ENCODE measurements at places on chromosomes 16 and 17.

DNA sequence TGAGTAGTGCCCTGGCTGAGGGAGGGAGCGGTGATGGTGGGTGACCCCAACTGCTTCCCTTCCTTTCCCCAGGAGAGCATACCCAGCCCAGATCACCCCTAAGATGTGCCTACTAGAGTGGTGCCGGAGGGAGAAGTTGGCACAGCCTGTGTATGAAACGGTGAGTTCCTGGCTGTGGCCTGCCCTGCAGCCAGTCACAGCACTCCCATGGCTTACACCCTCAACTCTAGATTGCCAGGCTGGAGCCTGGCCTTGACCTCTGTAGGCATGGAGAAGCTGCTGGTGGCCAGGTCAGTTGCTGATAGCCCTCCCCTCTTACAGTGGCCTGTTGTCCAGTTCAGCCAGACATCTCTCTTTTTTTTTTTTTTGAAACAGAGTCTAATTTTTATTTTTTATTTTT, 8.6 kb upstream of the NFATC3 start:
- no peak for DNase-seq

DNA sequence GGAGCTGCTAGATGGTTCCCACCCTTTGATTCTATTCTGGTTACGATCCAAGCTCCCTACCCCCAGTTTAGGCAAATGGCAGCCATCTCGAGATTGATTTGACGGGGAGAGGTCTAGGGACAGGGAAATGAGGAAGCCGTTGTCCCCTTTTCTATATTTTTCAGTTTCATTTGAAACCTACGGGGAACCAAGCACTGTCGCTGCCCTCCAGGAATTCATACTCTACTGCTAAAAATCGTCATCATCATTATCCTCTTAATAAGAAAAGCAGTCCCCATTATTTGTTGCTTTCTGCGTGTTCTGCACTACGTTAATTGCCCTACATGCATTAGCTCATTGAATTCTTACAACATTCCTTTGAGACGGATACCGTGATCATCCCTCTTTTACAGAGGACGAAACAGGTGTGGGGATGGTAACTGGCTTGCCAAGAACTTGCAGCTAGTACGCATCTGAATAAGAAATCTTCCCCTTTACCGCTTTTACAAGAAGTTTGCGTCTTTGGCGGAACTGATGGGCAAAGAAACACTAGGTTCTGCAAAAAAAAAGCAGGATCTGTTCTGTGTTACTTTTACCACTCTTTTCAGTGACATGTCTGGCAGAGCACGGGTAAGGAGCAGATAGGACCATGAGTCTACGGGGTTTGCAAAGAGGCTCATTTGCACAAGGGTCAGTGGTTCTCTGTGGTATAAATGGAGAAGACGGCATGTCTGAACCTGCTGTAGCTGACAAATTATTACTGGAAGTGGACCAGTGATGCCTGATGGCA, 1.1 kb downstream of the CCP110 start:
- DNase-seq, result no peak

GRCh38 chr17:44311562-44312181, 3.3 kb downstream of the RUNDC3A start:
- DNase-seq, result no peak

- no peak for DNase-seq
These were observed 59.6 kb downstream of the TNFRSF13B start for GRCh38 chr17:16912021-16912962.

DNA sequence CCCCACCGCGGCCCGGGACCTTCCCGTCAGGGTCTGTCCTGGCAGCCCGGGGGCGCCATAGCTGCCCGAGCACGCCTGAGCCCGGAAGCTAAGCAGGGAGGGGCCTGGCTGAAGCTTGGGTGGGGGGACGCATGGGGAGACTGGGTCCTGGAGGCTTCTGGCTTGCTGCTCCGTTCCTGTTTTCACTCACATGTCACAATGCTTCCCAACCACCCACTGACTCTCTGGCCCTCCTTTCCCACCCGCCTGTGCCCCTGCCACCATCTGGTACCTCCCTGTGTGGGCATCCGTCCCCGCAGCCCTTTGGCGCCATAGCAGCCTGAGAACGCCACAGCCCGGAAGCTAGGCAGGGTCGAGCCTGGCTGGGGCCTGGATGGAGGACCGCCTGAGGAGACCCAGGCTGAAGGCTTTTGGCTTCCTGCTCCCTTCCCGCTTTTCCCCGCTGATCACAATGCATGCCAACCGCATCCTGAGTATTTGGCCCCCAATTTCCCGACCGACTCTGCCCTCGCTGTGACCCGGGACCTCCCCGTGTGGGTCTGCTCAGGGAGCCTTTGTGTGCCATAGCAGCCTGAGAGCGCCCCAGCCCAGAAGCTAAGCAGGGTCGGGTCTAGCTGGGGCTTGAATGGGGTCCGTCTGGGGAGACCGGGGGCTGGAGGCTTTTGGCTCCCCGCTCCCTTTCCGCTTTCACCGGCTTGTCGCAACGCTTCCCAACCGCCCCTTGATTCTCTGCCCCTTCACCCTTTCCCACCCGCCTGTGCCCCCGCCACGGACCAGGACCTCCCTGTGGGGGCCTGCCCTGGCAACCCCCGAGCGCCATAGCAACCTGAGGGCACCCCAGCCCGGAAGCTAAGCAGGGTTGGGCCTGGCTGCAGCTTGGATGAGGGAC, 2290.1 kb downstream of the TP53TG3F start:
- DNase-seq, result no peak

DNA sequence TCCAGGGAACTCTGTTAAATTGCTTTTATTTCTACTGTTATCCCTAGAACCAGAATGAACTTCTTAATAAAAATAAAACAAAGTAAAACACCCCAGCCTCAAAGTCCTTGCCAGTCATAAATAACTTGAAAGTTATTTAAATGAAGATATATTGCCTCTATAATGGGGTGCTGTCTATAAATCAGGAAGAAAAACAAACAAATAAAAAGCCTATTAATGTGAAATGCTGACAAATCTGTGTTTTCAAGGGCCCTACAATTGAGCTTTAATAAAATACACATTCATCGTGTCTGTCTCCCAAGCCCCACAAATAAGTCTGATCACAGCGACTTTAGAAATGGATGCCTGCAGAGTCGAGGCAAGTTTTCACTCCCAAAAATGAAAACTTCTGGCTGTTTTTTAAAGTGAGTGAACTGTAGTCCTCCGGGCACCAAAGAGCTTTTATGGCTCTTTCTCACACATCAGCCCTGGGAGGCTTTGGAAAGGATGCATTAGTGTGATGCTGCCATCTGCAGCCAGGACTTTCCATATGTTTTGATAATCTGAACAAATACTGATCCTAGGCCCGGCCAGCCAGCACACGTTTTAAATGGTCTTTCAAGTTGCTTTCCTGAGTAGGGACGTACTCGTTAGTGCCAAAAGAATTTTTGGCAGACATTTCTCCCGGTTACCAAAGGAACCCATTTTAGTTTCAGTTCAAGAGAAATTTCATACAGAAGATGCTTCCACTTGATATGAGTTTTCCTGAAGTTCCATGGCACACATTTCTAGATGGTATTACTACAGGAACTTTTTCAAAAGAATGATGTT, 16.3 kb downstream of the NACA2 start:
- peak; percentile 6 for DNase-seq
